Heart left ventricle (tissue), 16 donors: ENCODE measurements at places on chromosomes 7 and 10.
A peak's percentile ranks its signal among the peaks of the same experiment; 100 is the strongest.

DNA sequence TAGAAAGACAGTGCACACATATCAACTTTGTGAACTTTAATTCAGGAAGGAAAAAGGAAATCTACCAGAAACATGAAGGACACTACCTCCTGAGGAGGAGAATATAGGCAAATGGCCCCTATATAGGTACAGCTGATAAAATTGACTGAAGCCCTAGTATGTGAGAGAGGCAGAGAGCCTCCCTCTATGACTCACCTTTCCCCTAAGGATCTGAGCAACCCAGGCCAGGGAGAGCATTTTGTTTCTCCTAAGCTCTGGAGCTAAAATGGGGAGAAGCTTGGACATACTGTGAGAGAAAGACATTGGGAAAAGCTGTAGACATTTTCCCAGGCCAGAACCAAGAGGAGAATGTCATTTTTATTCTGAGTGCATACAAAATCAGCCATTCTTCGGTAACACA, 303.5 kb downstream of the AHR start:
- no peak for DNase-seq

DNA sequence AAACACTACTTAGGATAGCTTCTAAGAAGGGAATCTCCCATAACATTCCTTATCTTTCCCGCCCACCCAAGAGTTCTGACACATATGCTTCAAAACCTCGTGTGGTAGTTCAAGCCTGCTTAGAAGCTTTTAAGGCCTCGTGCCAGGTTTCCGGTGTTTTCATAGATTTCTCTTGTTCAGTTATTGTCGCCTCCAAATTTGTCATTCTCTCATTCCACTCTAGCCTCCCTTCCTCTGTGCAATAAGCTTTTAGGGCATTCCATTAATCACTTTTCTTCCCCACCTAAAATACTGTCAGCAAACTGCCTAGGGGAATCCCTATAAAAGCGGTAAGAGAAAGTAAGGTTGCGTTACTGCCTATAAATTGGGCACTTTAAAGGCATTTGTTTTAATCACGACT, 718 bp upstream of the BPGM start:
- DNase-seq: no peak

DNA sequence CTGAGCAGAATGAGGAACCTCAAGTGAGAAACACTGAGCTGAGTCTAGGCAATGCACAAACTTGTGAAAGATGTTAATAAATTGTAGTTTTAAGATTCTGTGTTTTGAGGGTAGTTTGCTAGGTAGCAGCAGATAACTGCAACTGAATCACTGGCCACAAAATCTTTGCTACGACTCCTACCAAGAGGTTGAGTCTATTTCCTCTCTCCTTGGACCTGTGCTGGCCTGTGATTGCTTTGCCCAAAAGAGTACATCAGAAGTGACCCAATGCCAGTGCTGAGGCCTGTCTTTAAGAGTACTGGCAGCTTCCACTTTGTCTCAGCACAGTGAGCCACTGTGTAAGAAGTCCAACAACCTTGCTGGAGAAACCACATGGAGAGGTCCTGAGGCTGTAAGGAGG, 11.9 kb upstream of the TSPAN13 start:
- DNase-seq: no peak

DNA sequence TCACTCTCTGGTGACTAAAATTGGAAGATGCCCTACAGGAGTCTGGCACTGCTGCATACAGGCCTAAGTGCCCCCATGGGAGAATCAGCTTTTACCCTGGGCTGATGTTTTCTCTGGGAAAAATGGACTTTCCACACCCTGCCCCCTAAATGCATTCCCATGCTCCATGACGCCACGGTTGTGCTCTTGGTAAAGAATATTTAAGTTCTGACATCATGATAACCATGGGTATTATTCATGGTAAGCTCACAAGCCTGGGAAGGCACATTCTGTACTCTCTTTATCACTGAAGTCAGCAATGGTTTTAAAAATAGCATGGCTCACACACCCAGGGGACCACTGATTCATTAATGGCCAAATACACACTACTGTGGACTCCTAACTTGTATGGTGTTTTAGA, 43.4 kb downstream of the HIPK2 start:
- DNase-seq: peak; percentile 50

- no peak for DNase-seq
These were observed 5.7 kb upstream of the ARPC1B start for GRCh38 chr7:99368750-99369389.

GRCh38 chr7:4805110-4805983, 29.9 kb downstream of the AP5Z1 start:
- no peak for DNase-seq

DNA sequence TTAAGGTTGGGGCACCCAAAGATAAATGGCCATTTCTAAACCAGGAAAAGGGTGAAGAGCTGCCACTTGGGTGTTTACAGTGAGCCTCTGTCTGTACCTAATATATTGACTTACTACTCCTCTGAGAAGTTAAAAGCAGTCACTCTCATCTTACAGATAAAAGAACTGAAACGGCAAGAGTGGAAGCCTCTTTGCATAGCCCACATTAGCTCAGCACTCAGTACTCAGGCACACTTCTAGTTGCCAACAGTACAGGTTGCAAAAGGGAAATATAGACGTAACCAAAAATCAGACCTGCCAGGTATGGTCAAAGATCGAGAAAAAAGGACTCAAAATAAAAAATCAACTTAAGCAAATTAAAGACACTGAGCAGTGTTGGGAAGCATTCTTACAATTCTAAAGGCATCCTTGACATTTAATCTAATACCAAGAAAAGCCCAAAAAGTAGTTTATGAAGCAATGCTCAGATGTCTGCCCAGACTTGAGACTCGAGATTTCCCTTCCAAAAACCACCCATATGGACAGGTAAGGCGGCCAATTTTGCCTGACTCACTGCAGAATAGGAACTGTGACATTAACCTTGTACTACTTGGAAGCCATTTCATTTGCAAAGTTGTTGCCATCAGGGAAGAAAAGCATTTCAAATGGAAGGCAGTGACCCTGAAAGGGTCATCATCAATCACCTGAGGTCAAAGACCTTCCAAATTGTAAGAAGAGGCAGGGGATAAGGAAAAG, 139.3 kb downstream of the SLC25A13 start:
- DNase-seq: no peak

DNA sequence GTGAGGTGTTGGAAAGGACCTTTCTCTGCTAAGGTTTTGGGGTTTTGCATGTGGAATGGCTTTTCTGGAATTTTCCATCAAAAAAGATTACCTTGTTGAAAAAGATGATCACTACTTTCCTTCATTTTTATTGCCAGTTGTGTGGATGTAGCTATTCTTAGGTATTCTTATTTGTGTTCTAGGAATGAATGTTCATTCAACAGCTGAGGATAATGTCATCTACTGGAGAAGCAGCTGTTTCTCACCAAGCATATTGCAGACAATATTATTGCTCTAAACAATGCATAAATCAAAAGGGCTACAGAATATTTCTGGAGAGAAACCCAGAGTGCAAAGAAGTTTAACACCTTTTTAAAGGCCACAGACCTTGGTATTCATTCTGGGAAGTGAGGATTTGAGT, 145.6 kb upstream of the CALCR start:
- DNase-seq: no peak

- peak; percentile 69 for DNase-seq
These were observed 102.4 kb downstream of the CFTR start for GRCh38 chr7:117582219-117582704.

DNA sequence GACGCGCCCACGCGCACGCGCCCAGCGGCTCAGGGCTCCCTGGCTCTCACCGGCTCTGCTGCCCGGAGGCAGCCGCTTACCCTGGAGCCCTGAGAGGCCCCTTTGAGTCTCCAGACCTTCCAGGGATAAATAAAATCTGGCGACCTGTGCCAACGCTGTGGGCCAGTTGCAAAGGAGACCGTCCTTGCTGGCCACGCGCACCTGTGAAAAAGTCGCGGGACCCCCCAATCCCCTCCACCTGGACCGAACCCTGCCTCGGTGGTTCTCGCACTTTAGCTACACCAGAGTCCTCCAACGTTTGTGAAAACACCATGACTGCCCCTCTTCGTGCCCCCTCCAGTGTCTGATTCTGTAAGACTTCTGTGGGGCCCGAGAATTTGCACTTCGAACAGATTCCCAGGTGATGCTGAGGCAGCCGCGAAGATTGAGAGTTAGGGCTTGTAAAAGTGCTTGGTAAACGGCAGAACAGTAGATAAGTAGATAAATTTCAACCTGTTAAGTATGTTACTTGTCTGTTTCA, 102.4 kb upstream of the SVIL start:
- no peak for DNase-seq

DNA sequence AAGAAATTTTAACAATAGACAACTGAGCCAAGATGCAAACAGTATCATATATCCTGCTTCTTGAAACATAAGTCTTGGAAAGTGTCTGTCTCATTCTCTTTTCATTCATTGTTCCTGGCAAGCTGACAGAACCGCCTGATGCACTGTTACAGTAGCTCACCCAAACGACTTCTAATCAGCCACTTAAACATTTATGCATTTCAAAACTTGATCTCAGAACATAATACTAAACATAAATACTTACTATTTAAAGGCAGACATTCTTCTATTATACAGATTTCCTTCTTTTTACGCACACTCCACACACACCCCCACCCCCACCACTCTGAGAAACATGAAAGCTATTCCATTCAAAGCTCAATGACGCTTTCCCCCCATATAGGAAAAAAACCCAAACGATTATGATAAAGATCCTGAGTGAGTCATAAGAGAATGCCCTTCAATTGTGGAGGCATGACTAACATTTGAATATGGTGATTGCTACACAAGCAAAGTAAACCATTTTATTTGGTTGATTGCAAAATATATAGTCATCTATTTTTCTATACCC, 30.5 kb downstream of the SHTN1 start:
- no peak for DNase-seq

DNA sequence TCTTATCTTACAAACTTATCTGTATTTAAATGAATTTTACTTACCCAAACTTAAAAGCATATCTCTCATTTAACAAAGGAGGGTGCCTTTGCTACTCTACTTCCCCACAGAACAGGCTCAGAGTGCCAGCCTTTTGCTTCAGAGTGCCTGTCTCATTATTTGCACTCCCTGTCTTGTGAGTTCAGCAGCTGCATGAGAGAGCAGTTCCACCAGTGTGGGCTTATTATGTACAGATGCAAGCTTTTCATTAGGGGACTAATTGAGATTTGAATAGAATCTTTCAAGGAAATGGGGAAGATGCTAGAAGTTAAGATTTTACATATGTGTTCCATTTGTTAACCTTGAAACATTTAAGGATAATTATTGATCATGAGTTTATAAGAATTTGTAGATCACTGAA, 310.2 kb upstream of the LRRN3 start:
- DNase-seq: no peak

GRCh38 chr10:77800738-77801266, 125.8 kb downstream of the DLG5 start:
- DNase-seq: no peak

DNA sequence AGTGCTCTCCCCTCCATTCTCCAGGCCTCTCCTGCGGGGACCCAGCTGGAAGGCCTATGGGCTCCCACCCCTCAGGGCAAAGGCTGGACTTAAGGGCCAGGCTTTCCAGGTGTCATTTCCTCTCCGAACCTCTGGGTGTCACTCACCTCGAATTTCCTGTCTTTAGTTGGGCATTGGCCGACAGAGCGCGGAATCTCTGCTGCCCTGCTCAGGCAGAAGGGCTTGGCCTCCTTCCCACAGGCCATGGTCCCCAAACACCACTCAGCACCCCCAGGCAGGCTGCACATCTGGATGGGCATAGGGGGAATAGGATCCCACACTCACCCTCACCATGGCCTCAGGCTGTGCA, 212.9 kb downstream of the CCSER2 start:
- DNase-seq: no peak

DNA sequence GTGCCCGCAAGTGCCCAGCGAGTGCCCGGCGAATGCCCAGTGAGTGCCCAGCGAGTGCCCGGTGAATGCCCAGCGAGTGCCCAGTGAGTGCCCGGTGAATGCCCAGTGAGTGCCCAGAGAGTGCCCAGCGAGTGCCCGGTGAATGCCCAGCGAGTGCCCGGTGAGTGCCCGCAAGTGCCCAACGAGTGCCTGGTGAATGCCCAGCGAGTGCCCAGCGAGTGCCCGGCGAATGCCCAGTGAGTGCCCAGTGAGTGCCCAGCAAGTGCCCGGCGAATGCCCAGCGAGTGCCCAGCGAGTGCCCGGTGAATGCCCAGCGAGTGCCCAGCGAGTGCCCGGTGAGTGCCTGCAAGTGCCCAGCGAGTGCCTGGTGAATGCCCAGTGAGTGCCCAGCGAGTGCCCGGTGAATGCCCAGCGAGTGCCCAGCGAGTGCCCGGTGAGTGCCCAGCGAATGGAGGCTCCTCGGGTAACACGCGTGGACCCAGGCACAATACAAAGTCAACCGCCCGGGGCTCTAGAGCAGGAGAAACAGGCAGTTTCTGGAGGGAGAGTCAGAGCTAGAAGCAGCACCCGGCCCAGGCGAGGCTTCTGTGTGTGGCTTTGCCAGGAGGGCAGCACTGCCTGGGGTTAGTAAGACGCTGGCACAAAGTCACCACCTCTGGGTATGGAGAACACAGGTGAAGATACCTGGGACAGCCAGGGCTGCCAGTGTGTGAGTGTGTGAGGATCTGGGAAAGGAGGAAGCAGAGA, 38.2 kb upstream of the CFAP46 start:
- DNase-seq: no peak

DNA sequence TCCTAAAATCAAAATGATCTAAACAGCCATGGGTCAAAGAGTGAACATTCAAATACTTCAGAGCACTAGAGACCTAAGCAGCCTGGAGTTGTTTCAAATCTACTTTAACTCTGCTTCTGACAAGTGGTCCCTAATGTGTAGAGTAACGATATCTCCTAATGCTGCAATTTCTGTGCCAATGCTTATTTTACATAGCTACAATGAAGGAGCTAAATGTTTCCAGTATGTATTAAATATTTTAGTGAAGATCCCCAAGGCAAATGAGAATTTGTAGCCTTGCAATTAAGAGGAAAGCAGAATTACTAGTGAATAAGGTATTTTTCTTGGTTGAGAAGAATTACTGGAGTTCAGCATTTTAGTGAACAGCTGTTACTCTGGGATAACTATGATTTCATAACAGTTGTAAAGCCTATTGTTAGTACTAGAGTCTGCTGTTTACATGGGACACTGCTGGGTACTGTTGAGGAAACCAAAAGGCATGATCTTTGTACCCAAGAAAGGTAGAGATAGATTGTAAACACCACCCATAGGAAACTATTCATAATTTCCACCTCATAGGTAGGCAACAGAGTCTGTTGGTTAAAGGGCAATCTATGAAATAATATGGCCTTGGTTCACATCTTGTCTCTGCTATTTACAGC, 271.9 kb downstream of the PLXDC2 start:
- DNase-seq: no peak

DNA sequence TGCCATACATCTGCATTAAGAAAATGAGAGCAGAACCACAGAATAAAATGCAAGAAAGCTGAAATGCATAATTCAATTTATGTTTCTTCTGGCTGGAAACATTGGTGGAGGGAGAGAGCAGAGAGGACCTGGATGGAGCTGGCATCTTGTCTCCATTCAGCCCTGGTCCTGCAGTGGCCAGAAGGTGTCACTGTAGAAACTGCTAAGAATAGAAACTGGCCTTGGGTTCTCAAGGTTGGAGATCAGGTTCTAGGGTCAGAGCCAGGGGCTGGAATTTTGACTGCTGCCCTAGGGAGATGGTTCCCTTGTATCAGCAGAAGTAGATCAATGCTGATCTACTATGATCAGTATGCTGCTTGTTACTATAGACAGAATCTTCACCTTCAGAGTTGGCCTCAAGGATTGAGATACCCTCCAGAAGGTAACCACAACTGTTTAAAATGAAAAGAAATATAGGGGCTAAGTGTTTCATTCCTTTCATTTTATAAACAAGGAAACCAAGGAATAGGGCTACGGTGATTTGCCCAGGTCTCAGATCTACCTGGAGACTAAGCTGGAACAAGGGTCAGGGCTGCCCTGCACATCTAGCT, 13.1 kb downstream of the TAS2R41 start:
- peak; percentile 30 for DNase-seq
